CD4-positive, alpha-beta T cell treated with Interleukin-4 for 4 hours (primary cell): ENCODE measurements at places on chromosomes 5 and 9.
A peak's percentile ranks its signal among the peaks of the same experiment; 100 is the strongest.

- no peak for DNase-seq
Observed at GRCh38 chr5:136195971-136196820, 3.2 kb upstream of the SMIM32 start.

- DNase-seq: no peak
Observed at GRCh38 chr5:176741561-176742211, 68.7 kb upstream of the UNC5A start.

DNA sequence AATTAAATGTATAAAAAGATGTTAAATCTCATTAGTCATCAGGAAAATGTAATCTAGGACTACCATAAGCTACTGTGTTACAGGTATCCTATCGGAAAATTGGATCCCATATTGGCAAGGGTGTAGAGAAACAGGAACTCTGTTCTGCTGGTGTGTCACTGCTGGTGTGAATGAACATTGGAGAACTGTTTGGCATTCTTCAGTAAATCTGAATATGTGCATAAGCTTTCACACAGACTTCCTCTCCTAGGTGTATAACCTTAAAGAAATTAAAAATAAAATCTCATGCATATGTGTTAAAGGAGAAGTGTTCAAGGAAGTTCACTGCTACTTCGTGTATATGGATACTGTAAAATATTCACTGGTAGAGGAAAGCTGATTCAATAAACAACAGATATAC is 484.6 kb upstream of the TLE4 start:
- no peak for DNase-seq

GRCh38 chr9:107455425-107456135 is 34.0 kb downstream of the KLF4 start:
- no peak for DNase-seq

DNA sequence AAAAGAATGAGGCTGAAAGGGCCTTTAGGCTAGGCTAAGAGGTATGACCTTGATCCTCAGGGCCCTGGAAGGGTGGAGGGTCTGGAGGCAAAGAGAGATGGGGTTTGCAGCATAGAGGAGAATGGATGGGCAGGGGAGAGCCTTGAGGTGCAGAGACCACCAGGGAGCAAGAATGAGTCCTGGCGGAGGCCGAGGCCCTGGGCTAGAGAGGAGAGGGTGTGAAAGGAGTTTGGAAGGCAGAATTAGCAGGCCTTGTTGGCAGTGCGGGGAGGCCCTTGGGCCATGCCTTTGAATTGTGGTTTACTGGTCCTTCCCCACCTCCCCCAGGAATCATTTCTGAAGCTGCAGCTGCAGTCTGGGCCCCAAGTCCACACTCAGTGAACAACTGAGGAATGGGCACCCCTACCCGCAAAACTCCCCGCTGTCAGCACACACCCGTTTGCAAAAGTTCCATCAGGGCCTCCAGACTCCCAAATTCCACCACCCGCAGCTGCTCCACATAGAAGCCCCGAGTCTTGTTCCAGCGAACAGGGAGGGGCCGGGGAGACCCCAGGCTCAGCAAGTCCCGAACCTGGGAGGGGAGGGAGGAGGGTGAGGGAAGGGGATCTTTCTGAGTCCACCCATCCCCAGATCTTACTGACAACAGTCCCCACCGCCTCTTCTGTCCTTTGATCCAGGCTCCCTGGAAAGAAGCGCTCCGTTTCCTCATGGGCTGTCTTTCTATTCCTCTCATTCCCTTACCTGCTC is 2.1 kb downstream of the KIF12 start:
- no peak for DNase-seq

GRCh38 chr5:9667906-9668305 is 37.8 kb upstream of the TAS2R1 start:
- DNase-seq: no peak

- DNase-seq: no peak
Observed at GRCh38 chr5:55633574-55634208, 78.4 kb downstream of the SLC38A9 start.

- peak; percentile 27 for DNase-seq
Observed at GRCh38 chr9:89606049-89606623, 1.3 kb downstream of the GADD45G start.

GRCh38 chr5:44546286-44546685 is 157.1 kb upstream of the FGF10 start:
- no peak for DNase-seq

GRCh38 chr5:115599502-115599901 is 2.8 kb downstream of the TICAM2 start:
- DNase-seq: no peak

- no peak for DNase-seq
Observed at GRCh38 chr5:169788168-169788567, 151.1 kb downstream of the DOCK2 start.

DNA sequence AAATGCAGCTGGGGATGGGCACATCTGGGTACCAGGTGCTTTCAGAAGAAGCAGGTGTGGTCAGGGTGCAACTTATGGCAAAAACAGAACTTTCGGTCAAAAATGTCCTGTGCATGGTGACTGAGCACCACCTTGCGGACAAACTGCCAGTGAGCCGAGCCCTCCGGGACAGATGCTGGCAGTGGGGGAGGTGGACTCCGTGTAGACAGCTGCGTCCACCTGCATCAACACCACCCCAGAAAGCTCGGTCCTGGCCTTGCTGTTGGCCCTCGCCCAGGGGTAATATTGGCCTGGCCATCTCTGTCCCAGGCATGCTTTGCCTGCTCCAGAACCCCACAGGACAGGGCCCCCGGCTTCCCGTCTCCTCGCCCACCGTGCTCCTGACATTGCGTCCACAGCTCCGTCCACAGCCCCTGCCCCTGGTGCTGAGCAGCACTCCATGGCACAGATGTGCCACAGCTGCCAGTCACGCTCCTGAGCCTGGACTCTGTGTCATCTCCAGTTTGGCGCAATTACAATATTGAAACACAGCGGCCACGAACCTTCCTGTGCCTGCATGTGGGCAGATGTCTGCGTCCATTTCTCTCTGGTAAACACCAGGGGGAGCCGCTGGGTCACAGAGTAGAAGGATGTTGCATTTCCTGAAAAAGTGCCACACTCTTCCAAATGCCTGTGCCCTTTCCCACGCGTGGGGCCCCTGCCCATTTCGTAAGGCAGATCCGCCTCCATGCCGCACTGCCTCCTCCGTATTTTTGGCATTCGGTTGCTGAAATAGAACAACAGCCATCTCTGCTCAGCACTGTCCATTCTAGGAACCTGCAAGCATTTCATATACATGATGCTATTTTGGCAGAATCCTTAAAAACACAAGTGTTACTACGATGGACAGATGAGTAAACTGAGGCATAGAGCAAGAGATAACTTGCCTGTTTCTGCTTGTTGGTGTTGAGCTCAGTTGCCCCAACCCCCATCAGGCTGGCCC is 33.4 kb upstream of the SLC6A19 start:
- DNase-seq: peak; percentile 66

DNA sequence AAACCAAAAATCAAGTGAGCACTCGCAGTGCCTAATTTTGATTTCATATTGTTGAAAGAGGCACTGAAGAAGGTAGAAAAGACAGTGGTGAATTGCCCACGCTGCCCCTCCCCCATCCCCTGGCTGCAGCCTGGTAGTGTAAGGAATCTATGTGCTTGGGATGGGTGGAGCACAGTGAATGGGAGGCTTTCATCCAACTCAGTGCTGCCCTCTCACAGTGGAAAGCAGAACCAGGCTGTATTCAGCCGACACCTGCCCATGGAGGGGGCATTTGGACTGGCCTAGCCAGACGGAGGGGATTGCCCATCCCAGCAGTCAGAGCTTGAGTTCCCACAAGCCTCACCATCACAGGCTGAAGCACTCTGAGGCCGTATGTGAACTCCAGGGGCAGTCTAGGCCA is 800.4 kb upstream of the DMAC1 start:
- DNase-seq: no peak

DNA sequence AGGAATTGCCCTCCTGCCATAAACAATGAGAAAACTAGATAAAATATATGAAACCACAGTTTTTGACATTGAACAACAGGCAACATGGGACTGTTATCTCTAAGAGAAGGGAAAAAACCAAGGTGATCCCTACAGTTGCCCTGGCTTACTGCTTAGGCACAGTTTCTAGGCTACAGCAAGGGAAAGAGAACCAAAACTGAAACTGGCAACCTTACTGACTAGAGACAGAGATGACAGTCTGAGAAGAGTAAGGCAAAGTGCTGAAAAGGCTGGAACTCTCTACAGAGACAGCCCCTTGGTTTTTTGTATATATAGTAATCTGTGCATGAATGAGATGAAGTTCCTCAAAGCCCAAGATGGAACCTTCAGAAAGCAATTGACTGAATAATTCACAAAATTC is 36.2 kb upstream of the REEP2 start:
- DNase-seq: no peak

- no peak for DNase-seq
Observed at GRCh38 chr5:53416144-53416738, 64.2 kb upstream of the FST start.

- DNase-seq: no peak
Observed at GRCh38 chr9:37660691-37661090, 9.9 kb downstream of the FRMPD1 start.

DNA sequence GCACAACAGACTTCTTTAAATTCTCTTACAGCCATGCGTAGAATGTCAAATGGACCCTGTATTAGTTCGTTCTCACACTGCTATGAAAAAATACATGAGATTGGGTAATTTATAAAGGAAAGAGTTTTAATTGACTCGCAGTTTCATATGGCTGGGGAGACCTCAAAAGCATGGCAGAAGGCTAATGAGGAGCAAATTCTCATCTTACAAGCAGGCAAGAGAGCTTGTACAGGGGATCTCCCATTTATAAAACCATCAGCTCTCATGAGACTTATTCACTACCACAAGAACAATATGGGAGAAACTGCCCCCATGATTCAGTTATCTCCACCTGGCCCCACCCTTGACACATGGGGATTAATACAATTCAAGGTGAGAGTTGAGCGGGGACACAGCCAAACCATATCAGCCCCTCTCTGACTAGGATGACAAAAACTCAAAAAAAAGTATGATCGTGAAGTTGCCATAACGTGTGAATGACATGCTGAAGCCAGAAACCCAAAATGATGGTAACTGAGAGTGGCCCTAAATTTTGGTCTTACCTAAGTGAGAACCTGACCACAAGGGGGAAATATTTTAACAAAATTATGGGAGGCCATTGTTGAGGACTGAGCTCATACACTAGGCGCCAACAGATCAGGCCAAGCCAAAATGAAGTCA is 17.5 kb upstream of the TEX10 start:
- no peak for DNase-seq

GRCh38 chr5:111227801-111228200 is 3.6 kb downstream of the CAMK4 start:
- peak; percentile 45 for DNase-seq
